ENCODE measurements at places on chromosomes 11 and 22.

DNA sequence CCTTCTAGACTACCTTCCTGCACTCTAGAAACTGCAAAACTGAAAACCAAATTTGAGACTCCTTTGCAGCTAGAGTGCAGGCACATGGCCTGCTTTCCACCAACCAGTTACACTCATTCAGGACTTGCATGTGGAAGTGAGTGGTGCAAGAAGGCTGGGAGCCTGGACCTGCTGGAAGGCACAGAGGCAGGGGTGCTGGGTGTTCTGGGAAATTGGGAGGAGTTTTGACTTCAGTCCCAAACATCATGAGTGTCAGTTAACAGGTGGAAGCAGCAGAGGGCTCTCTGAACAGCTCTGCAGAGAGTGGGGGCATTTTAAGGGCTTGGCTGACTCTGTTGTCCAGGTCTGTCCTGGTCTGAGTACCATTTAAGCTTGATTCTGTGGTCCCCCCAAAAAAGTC lies 49.3 kb upstream of the SYT13 start:
- DNase-seq = no peak

- no peak for DNase-seq
These were observed 29.7 kb downstream of the GNB1L start for GRCh38 chr22:19824926-19825339.

DNA sequence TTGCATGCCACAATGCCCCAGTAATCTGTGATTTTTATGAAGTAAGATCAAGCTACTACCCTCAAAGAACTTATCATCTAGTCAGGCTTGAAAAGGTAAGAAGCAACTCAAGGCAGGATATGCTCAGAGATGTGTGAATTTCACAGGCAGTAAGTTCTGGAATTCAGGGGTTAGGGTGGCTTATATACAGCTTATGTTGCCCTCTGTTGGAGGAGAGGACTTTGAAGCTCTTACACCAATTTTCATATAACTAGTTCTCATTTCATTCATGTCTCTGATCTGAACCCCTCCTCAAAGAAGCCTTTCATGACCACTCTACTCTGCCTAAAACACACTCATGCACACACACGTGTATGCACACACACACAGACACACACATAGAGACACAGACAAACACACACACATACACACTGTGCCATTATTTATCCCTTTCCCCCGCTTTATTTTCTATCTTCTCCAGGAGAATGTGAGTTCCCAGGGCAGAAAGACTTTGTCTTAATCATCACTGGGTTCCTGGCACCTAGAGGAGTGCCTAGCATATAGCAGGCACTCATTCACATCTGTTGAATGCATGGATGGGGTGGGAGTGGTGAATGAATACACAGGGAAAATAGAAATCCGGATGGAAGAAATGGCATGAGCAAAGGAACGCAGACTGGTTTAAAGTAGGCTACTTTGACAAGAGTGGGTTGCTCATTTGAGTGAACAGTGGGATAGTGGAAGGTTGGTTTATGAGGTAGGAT lies 220.7 kb upstream of the ZBED5 start:
- DNase-seq = peak; percentile 23

DNA sequence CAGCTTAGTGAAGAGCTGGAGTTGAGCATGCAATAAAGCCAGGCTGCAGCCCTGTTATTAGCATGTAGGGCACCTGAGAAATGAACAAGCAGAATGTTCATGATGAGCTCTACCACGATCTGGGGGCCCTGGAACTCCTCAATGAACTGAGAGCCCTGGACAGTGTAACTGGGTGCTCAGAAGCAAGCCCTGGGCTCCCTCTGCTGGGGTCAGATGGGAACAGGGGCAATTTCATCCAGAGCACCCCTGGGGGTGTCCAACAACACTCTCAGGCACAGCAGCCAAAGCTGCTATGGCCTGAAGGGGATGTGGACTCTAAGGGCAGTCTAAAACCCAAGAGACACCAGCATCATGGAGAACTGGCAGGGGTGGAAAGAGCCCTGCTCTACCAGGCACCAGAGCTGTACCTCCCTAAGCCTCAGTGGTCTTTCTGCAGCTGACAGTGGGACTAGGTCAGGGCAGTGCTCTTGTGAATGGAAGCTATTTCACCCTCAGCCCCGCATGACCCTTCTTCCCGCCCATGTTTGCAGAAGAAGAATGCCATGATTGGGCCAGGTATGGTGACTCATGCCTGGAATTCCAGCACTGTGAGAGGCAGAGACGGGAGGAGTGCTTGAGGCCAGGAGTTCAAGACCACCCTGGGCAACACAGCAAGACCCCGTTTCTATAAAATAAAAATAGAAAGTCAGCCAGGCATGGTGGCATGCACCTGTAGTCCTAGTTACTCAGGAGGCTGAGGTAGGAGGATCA lies 28.9 kb downstream of the THOC5 start:
- peak; percentile 51 for DNase-seq

DNA sequence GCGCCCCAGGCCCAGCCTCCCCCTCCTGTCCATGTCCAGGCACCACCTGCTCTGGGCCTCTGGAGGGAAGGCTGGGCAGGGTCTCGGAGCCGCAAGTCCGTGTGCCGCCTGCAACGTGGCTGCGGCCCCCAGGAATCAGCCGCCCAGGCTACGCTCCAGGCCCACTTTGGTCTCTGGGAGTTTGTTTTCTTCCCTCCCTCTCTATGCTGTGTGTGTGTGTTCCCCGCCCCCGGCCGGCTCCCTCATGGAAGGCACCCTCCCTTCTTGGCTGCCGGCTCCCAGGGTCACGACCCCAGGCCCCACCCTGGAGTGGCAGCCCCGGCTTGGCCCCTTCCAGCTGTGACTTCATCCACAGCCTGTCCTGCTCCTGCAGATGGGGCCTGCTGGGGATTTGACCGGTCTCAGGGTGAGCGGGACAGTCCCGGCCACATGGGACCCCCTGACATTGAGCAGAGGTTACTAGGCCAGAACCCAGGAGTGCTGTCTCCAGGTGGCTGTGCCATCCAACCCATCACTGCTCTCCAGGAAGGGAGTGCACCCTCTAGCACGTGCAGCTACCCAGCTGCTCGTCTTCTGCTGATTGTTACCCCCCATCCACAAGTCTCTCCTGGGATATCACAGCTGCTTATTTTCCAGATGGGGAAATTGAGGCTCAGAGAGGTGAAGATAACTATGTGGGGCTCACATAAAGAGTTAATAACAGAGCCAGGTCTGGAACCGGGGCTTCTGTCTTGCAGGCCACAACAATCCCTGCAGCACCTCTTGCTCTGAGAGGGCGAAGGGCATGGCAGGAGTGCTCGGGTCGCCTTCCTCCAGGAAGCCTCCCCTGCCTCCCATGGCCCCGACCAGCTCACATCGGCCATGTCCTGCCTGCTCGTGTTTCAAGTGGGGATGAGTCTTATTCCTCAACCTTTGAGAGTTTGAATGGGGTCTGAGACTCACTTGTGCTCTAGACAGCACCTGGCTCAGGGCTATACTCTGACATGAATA lies 2.8 kb upstream of the LIF start:
- DNase-seq = no peak

- no peak for DNase-seq
These were observed 11.6 kb upstream of the CECR2 start for GRCh38 chr22:17357688-17358087.

GRCh38 chr22:50271519-50271970 lies 1.4 kb upstream of the MAPK11 start:
- DNase-seq = peak; percentile 61

DNA sequence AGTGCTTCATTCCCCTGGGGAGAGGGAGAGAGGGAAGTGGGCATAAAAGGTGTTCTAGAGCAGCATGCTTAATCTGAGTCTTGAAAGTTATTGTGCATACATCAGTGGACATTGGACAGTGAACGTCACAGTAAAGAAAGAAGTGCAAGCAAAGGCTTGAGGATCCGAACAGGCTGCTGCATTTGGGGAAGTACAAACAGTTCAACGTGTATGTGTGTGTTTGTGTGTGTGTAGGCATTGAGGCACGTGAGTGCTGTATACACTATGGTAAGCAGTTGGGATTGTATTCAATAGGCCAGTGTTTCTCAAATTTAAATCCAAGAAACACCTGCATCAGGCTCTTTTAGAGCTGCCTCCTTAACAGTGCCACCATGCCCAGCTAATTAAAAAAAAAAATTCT lies 10.4 kb upstream of the EIF3M start:
- DNase-seq = no peak

GRCh38 chr11:133104009-133104744 lies 428.1 kb downstream of the OPCML start:
- no peak for DNase-seq

DNA sequence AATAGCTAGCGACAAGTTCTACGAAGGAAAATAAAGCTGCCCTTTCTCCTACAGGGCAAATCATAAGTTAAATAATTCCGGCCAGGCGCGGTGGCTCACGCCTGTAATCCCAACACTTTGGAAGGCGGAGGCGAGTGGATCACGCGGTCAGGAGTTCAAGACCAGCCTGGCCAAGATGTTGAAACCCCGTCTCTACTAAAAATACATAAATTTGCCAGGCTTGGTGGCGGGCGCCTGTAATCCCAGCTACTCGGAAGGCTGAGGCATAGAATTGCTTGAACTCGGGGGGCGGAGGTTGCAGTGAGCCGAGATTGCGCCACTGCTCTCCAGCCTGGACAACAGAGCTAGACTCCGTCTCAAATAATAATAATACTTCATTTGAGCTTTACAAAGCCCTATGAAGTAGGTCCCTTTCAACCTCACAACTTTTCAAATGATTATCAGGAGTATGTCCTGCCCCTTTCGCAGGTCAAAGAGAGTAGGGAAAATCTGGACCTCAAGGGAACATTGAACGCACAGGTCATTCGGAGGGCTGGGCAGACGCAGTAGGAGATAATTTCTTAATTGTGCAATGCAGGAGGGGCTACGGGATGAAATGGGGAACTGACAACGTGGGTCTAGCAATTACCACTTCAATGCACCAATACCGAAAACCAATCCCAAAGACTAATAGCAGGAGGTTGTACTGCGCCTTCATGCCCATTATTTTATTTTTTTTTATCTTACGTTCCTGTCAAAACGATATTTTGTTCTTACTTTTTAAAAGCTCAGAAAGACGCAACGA lies 590 bp downstream of the COMMD9 start:
- no peak for DNase-seq

DNA sequence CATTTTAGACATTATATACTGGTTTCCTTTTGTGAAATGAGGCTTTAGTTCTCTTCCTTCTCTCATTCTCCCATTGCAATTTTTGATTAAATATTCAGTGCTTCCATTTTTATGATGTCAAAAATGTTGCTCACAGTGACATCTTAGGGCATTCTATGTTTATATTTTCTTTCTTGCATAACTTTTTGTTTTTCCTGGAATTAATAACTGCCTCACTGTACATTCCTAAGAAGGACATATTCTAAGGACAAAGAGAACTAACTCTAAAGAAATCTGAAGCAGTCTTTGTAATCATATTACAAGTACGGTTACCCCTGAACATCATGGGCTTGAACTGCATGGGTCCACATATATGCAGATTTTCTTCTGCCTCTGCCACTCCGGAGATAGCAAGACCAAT lies 25.8 kb upstream of the P2RY6 start:
- peak; percentile 26 for DNase-seq

- DNase-seq = no peak
These were observed 2.5 kb upstream of the TPST2 start for GRCh38 chr22:26592421-26592891.

- no peak for DNase-seq
These were observed 967 bp upstream of the GALNT18 start for GRCh38 chr11:11622772-11623171.

DNA sequence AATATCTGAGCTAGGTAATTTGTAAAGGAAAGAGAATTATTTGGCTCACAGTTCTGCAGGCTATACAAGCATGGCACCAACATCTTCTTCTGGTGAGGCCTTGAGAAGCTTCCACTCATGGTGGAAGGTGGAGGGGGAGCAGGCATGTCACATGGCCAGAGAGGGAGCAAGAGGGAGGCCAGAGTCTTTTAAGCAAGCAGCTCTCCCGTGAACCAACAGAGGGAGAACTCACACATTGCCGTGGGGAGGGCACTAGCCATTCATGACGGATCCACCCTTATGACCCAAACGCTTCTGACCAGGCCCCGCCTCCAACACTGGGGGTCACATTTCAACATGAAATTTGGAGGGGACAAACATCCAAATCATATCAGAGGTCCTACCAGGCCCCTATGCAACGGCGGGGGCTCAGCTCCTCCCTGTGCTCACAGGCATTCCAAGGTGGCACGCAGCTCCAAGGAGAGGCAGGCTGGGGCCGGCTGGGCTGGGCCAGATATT lies 4.6 kb downstream of the C11orf96 start:
- DNase-seq = peak; percentile 55
